ENCODE measurements at places on chromosomes 2 and 18.

GRCh38 chr2:96095116-96095636, 21.2 kb downstream of the ADRA2B start:
- DNase-seq: peak; percentile 10

DNA sequence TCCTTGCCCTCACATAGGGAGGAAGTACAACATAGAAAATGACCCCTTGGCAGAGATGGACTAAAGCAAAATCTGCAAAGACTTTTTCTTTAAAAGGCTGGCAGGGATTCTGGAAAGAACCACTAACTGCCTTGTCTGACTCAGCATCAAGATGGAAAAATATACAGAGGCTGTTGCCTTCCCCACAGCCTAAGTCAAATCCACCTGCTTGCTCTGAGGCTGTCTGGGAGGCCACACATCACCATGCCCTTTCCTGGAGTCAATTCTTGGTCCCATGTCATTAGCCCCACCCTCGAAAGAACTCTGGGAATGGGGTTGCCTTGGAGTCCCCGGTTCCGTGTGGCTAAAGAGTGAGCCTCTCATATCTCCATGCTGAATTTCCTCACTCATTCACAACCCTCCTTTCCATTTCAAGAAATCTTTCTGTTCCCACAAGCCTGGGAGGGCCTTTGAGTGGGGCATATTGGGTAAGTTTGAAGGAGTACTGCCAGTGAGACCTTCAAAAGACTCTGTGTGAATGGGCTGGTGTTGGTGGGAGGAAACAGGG, 39.4 kb downstream of the BMP10 start:
- no peak for DNase-seq

GRCh38 chr2:229520691-229521096, 193.7 kb downstream of the DNER start:
- DNase-seq: no peak

DNA sequence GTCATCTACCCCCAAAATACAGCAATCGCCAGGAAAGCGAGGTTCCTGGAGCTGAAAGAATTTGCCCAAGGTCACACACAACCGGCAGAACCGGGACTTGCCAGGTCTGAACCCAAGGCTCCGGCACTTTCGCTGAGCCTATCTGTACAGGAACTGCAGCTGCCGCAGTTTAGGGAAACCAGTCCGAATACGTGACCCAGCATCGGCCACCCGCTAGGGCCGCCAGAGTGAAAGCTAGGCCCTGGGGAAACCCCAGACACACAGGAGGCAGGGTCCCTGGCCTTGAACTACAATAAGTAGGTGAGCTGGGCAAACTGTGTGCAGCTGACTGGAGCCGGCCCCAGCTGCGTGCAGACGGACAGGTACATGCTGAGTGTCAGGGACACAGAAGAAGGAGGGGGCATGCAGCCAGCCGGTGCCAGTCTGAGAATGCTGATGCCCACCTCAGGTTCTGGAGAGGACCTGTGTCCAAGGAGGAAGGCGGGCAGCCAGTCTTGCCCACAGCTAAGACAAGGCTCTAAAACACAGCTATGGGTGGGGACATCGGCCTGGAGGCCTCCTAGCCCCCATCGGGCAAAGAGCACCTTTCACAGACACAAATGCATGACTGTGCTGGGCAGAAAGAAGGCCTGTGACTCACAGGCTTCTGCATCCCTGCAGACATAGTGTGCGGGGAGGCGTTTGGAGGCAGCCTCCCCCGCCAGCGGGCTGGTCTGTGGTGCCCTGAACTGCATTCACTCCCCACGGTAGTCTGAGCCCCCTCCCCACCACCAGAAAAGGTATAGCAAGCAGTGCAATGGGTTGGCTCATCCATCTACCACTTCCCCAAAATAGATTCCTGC, 107.4 kb upstream of the ID2 start:
- DNase-seq: no peak

DNA sequence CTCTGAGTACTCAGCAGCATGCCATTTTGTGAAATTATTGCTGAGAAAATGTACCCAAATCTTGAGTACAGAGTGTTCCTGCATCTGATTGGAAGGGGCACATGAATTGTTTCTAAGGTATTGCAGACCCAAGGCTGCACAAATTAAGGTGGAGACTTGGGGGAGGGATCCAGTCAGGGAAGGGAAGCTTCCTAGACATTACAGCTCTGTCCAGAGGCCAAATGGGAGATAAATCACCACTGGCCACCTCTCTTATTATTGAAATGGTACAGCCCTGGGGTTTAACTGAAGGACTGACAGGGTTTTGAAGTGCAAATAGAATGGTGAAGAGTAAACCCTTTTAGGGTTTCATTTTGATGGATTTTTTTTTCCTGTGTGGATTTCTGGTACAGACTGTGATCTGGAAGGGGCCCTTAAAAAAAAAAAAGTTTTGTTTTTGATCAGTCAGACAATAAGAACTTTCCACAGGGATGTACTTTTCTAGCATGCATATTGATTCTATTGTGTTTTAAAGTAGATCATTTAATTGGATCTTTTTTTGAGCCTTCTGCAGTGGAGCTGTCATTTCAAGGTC, 119.4 kb downstream of the GREB1L start:
- no peak for DNase-seq

DNA sequence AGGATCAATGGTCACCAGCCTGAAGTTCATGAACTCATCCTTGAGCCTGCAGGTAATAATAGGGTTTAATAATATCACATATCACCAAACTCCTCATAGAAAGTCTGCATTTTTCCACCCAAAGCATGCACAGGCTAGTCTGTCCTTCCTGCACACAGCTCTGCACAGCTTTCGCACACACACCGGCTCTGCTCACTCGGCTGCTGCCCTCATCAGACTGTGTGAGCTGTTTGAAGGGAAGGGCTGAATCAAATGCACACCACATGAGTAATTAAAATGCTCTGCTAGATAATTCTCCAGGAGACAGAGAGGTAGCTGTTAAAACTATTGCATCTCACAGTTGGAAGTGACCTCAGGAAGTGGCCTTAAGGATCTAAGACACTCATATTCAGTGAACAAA, 108.4 kb upstream of the YPEL5 start:
- no peak for DNase-seq

DNA sequence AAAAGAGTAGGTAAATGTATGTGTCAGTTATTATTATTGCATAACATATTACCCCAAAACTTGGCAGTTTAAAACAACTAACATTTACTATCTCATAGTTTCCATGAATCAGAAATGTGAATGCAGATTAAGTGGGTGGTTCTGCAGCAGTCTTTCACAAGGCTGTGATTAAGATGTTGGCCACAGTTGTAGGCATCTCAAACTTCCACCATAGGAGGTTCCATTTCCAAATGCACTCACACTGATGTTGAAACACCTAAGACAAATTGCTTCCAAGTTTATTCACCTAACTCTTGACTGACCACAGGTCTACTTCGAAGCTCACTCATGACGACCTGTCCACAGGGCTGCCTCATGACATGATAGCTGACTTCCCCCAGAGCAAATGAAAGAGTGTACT, 360.8 kb downstream of the GRB14 start:
- no peak for DNase-seq

GRCh38 chr2:70103531-70104061, 16.3 kb downstream of the PCBP1 start:
- DNase-seq: no peak

DNA sequence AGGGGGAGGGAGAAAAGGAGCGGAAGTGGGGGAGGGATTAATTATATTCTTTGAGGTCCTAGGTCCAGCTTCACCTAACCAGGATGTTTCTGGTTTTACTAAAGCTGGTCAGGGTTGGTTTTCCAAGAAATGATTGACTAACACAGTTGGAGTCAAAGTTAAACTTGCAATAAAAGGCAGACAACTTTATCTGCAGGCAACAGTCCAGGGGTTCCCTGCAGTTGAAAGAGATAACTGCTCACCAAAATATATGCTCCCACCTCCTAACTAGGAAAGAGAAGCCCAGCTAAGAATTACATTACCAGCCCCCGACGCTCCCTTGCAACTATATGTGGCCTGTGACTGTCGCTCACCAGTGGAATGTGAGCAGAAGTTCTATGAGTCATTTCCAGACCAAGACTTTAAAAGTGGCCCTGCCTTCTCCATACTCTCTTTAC, 140.0 kb upstream of the PKDCC start:
- no peak for DNase-seq

GRCh38 chr2:53987336-53987921, 16.6 kb upstream of the PSME4 start:
- DNase-seq: no peak

DNA sequence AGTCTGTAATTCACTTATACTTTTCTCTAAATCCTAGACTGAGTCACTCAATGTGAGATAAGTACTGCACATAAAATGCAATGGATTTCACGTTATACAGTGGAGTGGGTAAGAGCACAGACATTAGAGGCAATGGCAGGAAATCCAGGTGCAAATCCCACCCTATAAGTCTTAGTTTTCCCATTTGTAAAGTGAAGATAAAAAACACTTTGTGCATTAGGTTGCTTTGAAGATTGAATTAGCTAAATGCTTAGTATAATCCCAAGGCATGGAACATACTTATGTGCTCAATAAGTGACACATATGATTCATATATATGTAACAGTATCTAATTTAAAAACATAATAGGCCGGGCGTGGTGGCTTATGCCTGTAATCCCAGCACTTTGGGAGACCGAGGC, 10.5 kb downstream of the ACTG2 start:
- no peak for DNase-seq

- DNase-seq: no peak
Measured at GRCh38 chr2:42756966-42757513, 6.9 kb downstream of the OXER1 start.

DNA sequence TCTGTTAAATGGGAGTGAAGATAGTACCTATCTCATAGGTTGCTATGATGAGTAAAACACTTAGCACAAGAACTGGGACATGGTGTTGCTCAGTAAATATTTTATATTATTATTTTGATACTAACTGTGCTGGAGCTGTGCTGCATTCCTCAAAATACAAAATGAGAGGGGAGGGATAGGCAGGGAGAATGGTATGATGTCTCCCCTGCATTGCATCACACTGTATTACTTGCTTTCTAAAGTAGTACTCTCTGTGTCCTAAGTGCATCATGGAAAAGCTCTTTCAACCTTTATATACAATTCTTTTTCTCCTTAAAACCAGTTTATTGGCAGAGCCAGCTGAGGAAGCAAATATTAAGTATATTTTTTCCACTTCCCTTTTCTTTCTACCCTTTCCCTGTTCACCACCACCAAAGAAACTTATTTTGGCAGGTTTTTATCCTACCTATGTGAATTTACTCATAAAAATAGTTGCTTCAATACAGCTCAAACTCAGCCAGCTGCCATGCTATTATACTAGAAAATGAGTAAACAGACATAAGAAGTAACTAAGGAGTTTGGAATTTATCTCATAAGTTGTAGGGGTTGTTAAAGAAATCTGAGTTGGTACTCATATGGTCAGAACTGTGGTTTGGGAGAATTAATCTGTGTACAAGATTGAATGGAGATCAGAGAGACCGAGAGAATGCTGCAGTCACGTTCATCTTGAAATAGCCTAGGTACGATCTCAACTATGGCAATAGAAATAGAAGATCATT, 60.3 kb downstream of the EHBP1 start:
- no peak for DNase-seq

DNA sequence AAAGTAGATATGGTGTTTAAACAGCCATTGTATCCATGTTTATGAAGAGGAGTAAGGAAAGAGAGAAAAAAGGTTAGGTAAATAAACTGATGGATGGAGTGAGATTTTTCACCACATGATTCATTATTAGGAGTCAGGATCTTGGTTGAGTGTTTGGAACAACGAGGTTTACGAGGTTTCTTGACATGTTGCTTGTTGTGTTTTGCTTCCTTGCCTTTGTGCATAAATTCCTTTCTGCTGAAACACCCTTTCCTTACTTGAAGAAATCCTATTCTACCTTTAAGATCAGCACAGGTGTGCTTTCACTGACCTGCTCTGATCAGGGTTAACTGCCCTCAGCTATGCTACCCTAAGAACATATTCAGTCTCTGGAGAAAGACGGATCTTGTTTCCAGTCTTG, 66.6 kb downstream of the EFEMP1 start:
- no peak for DNase-seq

DNA sequence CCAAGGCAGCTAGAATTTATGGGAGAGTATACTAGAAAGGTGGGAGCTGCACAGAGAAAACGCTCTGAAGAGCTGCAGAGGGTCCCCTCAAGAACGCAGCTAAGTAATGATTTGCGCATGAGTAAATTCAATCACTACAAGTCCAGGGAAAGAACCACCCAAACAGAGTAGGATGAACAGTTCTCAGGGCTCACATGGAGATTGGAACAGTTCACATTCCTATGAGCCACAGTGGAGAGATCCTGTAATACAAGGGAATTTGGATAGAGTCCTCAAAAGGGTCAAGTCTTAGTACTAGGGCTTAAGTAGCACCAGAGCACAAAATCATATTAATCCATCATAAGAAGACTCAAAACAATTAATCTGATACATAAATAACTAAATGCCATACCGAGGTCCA, 12.7 kb downstream of the OLA1 start:
- no peak for DNase-seq

DNA sequence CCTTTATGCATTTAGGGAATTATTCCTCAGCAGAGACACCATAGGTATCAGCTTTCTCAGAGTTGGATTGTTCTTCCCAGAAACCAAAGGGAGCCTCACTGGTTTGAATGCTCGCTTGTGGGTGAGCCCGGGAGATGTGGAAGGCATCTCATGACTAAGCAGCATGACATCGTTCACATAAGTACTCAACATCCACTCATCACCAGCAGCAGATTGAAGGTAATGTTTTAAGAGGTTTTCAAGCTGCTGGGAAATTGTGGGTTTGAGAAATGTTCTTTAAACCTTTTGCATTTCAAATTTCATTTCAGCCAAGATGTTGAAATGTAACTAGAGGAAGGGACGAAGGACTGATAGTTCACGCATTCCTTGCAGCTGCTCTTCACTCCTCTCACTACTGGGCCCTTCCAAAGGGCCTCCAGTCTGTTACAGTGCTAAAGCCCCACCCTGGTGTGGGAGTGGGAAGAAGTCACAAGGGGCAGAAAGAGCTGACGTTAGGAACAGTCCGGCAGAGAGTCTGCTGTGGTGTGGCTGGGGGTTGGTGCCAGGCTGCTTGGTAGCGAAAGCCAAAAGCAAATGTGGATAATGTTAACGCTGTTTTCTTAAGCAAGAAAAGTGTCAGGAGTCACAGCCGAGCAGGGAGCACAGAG, 324.5 kb upstream of the EPHA4 start:
- DNase-seq: no peak

Data from hematopoietic multipotent progenitor cell treated with erythropoietin and hydrocortisone succinate and interleukin-3 and kit ligand, for 15 days (in vitro differentiated cells).